Bronchus fibroblast of lung (primary cell): ENCODE measurements at places on chromosomes 2 and 18. TPM values are rescaled to one million over a fixed set of nuclear protein-coding genes. Genes with fewer than 3 reads are reported as not detected.

PLEK gene
- total RNA-seq, result under 0.01 TPM in 1 of 2 replicates, not detected in the other

OTOS gene
- not detected in 2 replicates for total RNA-seq

TUBA4B gene
- not detected in 2 replicates for total RNA-seq

CNTNAP5 gene
- not detected in 2 replicates for total RNA-seq

SMYD5 gene
- 24.0 and 32.1 TPM in 2 replicates for total RNA-seq

FLACC1 gene
- total RNA-seq, result not detected in 2 replicates

VWC2L gene
- total RNA-seq, result not detected in 2 replicates

SRBD1 gene
- 12.9 and 13.6 TPM in 2 replicates for total RNA-seq

GPR39 gene
- total RNA-seq, result 2.4 and 3.7 TPM in 2 replicates

WDR7 gene
- total RNA-seq, result 6.8 and 6.9 TPM in 2 replicates

NAT8 gene
- total RNA-seq, result not detected in 2 replicates

HSBP1L1 gene
- 11.8 and 15.9 TPM in 2 replicates for total RNA-seq

PSMA8 gene
- total RNA-seq, result not detected in 2 replicates

STK17B gene
- 17.5 and 21.7 TPM in 2 replicates for total RNA-seq

TMEM182 gene
- total RNA-seq, result 1.7 and 1.9 TPM in 2 replicates
